ENCODE measurements at places on chromosomes 3 and 15.

GRCh38 chr3:17094551-17094950 lies 209.8 kb downstream of the PLCL2 start:
- DNase-seq, result no peak

DNA sequence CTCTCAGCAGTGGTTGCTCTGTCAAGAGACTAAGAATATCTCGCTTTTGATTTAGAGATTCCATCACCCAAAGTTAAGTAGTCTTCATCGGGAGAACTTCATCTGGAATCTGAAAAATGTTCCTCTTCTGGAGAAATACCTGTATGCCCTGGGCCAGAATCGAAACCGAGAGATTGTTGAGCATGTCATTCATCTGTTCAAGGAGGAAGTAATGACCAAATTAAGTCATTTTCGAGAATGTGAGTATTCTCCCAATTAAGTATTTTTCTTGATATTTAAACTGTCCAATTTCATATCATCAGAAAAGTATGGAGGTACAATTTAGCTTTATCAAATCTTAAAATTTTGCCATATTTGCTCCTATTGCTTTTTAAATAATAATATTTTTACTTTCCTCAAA lies 12.9 kb upstream of the PSMA4 start:
- DNase-seq, result no peak

DNA sequence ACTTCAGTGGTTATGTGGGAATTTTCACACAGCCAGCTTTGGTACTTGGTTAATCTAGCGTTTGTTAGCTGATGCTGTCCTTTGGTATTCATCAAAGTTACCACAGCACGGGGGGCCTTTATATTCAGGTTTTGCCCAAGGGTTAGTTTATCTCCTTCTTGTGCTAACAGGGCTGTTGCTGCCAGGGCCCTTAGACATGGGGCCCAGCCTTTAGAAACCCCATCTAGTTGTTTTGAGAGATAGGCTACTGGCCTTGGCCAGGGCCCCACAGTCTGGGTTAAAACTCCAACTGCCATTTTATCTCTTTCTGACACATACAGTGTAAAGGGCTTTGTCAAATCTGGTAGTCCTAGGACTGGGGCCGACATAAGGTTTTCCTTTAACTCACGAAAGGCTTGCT lies 7.5 kb upstream of the DNAAF4 start:
- no peak for DNase-seq

DNA sequence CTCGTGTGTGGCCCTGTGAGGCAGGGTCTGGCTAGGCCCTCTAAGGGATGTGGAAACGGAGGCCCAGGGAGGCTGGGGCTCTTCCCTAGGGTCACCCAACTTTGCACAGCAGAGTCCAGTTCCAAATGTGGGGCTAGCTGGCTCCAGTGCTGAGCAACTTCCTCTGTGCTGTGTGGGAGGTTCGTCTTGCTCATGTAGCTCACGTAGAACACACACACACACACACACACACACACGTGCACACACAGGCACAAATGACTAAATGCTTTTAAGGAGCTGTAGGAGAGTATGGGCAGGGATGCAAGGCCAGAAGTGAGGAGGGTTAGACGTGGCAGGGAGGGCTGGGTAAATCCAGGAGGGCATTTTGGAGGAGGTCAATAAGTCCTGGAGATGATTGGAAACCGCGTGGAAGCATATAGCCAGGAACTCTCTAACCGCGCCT lies 213.8 kb downstream of the RPLP1 start:
- DNase-seq, result no peak

DNA sequence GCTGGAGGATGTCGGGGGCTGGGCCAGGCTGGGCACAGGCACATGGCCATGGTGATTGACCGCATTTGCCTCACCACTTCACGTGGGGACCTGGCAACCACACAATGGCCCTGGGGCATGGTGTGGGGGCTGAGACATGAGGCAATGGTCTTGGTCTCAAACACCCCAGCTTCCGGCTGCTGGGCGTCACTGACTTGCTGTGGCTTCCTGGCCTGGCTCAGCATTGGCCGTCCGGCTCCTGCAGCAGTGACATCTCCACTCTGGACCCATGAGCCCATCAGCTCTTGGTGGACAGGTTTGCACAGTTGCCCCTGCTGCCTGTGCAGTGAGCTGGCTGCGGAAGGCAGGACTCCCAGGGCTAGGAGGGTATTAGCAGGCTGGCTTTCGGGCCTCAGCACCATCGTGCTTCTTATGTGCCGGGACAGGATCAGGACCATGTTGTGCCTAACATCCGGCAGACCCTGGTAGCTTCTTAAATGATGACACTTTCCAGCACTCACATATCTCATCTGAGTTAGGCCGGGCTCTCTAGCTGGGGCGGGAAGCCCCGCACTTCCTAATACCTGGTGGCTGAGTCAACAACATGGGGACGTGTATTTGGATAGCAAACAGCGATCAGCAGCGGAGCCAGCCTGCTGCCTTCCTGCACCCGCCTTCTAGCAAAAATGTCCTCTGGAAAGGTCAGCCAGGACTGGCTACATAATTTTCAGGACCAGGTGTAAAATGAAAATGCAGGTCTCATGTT lies 34.1 kb downstream of the ZNF710 start:
- peak; percentile 44 for DNase-seq

DNA sequence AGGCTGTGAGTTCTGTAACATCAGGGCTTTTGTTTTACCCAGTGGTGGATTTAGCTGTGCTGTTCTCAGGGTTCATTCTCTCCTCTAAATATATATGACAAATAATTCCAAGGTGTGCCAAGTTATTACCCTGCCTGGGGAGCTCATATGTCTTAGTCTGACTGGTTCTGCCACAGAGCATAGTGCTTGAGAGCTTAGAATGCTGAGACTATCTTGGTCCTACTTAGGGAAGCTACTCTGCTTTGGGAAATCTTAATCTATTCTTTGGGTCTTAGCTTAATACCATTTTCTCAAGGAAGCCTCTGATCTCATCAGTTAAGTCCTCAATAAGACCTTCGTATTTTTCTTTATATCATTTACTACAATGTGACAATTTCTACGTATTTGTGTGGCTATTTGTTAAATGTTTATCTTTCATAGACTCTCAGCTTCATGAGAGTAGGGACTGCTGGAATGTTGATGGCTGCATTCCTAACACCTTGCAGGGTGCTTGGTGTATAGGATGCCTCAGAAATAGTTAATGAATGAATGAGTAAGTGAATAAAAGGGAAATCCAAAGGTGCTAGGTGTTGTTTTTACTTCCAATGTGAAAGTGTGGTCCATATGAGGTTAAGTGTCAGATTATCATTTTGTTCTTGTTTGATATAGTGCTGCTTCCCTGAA lies 1.8 kb downstream of the OTOL1 start:
- no peak for DNase-seq

- no peak for DNase-seq
Measured at GRCh38 chr3:108296239-108296638, at the start of gene HHLA2. Gene HHLA2, plus strand, starts transcription at chr3:108296548. Its CDS starts 55,266 bp downstream, at chr3:108351814.

- no peak for DNase-seq
Measured at GRCh38 chr15:63990454-63990853, 55.8 kb downstream of the DAPK2 start.

DNA sequence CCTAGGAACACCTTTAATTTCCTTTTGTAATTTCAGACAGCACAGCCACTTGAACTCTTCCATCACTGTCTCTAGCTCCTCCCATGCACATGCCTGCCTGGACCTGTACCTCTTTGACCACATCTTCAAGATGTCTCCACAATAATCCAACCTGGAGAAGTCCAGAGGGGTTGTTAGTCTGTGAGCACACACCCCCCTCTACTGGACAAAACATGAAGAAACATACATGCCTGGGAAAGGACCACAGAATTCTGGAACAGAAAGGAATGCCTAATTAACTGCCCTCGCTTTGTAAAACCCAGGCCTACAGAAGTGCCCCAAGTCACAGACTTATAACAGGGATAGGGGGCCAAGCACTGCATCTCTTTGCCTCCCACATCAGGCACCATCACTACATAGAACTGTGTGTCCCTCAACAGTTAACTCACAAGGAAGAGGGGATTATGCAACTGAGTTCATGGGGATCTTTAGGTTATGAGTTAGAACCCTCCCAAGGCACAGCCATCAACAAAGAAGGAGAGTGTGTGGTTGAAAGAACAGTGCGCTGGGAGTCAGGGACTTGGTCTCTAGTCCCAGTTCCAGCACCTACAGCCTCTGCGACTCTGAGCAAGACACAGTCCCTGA lies 61.7 kb downstream of the FMN1 start:
- peak; percentile 26 for DNase-seq

GRCh38 chr15:58734859-58735258 lies 14.6 kb downstream of the ADAM10 start:
- no peak for DNase-seq

GRCh38 chr15:76837474-76837873 lies 67.7 kb downstream of the SCAPER start:
- no peak for DNase-seq

GRCh38 chr3:150385296-150386242 lies 22.5 kb upstream of the TSC22D2 start:
- DNase-seq, result no peak

DNA sequence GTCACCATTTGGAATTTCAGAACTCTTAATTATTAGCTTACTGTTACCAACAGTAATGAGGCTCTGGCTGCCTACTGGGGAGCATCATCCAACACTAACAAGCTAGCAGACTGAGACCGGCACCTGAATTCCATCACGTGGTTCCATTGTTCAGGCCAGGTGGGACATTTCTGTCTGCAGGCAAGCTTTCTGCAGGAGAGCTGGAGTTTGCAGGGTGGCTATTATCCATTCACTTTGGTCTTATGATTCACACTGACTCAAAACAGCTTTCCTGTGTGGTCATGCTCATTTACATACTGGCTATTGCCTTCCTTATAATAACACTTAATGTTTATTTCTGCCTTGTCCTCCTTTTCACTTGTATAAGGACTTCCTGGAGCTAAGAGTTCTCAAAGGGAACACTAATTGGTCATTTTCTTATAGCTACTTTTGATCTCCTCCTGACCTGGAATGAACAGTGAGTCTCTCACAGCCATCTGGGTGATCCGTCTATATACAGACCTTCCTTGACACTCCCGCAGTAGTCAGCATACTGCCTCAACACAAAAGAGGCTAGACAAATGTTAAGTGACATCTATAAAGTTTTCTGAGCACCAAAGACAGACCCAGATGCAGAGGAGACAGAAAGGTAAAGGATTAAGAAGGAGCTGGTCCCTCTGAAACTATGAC lies 695.4 kb downstream of the FHIT start:
- no peak for DNase-seq

GRCh38 chr3:21621181-21621651 lies 129.8 kb downstream of the ZNF385D start:
- no peak for DNase-seq

DNA sequence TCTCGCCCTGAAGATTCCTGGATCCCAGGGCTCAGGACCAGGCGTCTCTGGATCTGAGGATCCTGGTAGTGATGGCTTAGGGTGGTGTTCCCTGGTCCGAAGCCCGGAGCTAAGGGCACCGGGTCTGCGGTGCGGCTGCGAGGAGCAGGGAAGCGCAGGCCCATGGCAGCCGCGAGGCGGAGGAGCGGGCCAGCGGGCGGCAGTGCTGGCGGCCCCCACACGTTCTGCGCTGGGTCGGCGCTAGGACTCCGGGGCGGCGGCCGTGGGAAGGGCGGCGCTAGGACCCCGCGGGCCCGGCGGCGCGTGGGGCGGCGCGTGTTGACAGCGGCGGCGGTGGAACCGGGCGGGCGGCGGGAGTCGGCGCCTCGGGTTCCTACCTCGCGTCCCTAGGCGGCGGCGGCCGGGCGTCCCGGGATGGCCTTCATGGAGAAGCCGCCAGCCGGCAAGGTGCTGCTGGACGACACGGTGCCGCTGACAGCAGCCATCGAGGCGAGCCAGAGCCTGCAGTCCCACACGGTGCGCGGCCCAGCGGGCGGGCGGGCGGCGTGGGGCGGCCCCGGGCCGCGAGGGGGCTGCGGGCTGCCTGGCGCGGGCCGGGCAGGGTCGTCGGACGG lies at the start of gene PXK:
TSS of gene PXK (plus strand) at position 318 of the 614 bp plus-strand sequence. CDS start at position 415, 97 bp downstream.
- no peak for DNase-seq

DNA sequence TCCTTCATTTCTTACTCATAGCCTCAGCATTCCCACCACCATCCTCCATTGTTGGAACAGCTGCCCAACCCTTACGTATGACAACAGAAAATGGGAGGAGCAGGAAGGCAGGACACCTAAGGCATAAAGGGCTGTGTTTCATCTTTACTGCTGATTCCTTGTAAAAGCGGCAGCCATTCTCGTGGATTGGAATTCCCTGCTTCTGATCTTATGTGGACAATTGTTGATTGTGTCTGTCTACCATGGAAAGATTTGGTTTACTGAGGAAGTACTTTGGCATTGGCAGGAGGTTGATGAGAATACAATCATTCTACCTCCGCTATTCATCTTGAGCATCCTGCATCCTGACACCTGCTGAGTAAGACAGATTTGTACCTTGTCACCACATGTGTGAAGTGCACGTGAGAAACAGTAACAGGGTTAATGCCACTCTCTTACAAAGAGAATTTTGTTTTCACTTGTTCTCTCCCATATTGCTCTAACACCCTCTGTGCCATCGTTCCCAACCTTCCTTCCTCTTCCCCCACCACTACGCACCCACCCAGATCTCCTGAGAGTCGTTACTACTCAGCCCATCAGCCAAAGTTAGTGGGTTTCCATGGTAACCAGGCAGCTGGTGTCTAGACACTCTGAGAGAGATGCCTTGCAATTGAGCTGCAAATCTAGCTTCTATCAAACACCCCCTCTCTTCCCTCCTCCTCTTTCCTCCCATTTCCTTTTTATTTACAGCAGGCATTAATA lies 75.7 kb downstream of the GAP43 start:
- no peak for DNase-seq
